ENCODE measurements at places on chromosomes 12 and 14.

GRCh38 chr14:94054401-94054800, 26.6 kb downstream of the DDX24 start:
- DNase-seq = no peak

DNA sequence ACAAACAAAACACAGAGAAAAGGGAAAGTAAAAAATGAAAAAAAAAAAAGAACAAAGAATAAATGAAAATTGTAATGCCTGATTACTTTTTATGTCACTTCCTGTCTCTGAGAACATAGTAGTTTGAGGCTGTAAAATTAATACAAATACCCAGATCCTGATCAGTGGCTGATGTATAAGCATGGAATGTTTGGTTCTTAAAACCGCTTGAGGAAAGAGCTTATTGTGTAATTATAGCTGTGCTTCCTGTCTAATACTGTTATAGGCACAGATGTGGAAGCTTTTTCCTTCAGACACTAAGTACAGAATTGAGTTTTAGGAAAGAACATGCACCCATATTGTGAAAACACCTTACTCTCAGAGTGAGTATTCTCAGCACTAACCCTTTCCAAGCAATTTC, 86.9 kb downstream of the AVPR1A start:
- no peak for DNase-seq

DNA sequence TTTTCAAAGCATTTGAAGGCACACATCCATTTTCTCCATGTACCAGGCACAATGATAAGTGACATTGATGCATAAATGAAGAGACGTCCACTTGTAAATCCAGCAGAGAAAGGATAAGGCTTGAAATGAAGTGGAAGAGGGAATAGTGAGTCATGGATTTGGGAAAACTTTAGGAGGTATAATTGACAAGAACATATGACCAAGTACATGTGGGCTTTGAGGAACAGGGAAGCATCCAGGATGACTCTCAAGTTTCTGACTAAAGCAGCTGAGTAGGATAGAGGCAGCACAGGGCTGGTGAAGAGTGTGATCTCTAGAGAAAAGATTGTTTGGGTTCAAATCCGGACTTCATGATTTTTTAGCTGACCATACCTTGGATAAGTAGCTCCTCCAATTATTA, 43.6 kb upstream of the SYT1 start:
- DNase-seq = no peak

- DNase-seq = no peak
These were observed 24.1 kb downstream of the BDKRB1 start for GRCh38 chr14:96280104-96280503.

DNA sequence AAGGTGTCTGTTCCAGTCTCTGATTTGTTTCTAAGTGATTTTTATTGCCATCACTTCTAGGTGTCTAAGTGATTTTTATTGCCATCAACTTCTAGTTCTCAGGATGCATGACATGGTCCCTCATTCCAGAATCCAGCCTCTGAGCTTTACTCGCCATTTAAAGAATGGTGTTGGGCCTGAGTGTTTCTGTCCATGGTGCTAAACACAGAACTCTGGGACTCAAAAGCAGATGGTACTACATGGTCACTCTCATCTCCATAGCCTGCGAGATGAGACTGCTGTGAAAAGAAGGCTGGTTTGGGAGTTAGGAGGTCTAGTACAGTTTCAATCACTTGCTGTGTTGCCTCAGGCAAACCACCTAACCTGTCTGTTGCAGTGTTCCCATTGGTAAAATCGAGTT, 276.6 kb downstream of the NRXN3 start:
- no peak for DNase-seq

- DNase-seq = no peak
These were observed 710.0 kb downstream of the LRFN5 start for GRCh38 chr14:42316693-42317092.

GRCh38 chr14:22648506-22648905, 4.4 kb upstream of the OR6J1 start:
- no peak for DNase-seq

- no peak for DNase-seq
These were observed 7.7 kb downstream of the ATF7IP start for GRCh38 chr12:14373217-14373616.

DNA sequence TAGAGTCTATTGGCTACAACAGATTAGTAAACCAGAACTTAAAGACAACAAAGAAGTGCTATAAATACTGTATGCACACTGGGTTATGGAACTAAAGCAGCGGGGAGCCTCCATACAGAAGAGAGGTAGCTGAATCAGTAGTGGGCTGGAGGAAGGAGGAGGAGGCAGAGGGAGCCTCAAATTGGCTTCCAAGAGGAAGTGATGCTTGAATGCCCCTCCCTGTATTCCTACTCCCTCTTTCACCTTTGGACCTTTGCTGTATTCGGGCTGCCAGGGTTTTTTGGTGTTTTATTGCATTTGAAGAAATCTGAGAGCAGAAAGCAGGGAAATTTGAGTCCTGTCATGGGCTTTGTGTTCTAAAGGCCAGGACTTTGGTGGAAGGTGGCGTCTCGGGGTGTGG, 104.0 kb upstream of the PTPRB start:
- no peak for DNase-seq

- no peak for DNase-seq
These were observed 6.2 kb downstream of the IRAK3 start for GRCh38 chr12:66195242-66195641.

GRCh38 chr14:51993285-51993920, 4.1 kb downstream of the RTRAF start:
- no peak for DNase-seq

Measured in HT-29 (cell line).